ENCODE measurements at places on chromosomes 5 and 9.

DNA sequence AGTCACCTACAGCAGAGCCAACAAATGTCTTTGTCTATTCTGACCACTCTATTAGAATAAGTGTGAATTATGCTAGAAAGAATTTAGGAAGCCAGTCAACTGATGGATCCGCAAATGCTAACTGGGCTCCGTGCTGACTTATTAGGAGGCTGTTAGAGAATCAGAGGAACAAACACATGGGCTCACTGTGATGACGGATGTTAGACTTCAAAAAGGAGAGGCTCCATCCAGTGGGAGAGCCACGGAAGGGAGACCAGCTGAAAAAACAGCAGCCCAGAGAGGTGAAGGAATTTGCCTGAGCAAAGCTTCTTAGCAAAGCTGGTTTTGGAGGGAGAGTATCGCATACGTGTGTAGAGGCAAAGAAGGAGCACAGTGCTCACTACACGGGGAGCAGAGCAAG, 5.8 kb upstream of the TGFBI start:
- no peak for DNase-seq

DNA sequence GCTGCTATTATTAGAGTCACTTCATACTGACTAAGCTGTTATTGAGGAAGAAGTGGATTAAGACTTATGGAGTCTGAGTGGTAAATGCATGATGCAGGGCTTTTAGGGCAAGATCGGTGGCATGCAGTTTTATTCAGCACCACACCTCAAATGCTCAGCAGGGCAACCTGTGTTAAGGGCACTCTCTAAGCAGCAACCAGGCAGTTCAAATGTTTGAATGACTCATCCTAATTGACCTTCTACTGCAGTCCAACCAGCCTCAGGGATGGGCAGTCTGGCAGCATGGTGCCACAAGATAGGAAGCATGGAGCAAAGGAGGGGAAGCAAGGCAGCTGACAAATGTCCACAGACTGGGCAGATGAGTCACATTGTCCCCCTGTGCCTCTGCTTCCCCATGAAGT, 80.2 kb upstream of the MIER3 start:
- no peak for DNase-seq

DNA sequence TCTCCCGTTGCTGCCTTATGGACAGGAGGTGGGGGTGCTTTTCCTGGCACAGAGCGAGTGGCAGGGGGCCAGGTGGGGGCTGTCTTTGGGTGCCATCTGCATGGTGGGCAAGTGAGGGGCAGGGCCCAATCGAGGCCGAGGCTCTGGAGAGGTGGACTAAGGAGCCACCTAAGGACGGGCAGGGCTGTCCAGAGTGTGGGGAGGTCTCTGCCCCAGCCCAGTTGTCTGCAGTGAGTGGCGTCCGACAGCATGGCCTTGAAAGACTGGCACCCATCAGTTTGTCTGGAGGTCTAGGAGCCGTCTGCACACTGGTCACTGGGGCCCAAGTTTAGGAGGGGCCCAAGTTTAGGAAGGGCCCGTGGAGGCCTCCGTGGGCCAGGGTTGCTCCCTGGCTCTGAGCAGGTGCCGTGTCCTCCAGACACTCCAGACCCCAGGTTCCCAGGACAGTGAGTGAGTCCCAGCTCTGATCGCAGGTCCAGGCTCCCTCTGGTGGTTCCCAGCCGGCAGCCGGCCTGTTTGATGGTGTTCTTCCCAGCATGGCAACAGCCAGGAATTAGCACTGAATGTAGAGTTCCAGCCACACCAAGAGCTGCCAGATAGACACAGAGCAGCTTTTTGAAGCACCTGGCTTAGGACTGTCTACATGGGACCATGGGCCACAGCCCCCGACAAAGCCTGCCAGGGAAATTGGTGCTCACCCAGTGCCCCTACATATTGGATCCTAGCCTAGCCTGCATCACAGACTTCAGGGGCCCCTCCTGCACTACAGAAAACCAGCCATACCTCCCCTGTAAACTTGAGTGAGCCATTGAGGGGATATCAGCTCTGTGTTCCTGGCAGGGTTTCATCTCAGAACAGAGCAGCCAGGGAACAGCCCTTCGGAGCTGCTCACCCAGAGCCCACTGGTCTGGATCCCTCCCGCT, 120.9 kb downstream of the WNK2 start:
- no peak for DNase-seq

DNA sequence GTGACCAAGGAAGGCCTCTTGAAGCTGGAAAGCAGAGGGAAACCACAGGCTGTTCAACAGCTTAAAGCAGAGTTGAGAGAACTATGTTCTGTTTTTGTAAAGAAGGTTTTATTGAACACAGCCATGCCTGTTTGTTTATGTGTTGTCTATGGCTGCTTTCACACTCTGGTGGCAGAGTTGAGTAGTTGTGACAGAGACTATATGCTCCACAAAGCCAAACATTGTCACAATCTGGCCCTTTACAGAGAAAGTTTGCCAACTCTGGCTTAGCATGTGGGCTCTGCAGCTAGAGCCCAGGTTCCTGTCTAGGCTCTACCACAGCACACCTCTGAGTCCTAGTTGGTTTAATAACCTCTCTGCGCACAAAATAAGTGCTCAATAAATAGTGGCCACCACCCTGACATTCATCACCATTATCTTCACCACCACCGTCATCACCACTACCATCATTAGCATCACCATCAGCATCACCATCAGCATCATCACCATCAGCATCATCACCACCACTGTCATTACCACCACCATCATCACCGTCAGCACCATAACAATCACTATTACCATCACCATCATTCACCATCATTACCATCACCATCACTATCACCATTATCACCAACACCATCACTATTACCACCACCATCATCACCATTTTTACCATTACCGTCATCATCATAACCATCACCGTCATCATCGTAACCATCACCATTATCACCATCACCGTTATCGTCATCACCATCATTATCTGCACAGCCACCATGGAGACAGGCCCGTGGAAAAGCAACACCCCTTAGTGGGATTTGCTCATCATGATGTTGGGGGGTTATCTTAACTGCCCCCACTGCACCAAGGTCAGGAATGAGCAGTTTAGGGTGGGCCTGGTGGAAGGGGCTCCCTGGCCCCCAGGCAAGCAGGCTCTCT, 18.3 kb downstream of the AKNA start:
- no peak for DNase-seq

Data from stimulated activated naive CD8-positive, alpha-beta T cell treated with anti-CD3 and anti-CD28 coated beads, Interleukin-15, amount 100 ng/mL, for 72 hours (primary cell).